A172 (cell line): ENCODE measurements at places on chromosomes 11 and 22. TPM values are rescaled to one million over a fixed set of nuclear protein-coding genes. Genes with fewer than 3 reads are reported as not detected.

EHF gene
- total RNA-seq, result 0.14 TPM in 1 of 2 replicates, not detected in the other

DNA sequence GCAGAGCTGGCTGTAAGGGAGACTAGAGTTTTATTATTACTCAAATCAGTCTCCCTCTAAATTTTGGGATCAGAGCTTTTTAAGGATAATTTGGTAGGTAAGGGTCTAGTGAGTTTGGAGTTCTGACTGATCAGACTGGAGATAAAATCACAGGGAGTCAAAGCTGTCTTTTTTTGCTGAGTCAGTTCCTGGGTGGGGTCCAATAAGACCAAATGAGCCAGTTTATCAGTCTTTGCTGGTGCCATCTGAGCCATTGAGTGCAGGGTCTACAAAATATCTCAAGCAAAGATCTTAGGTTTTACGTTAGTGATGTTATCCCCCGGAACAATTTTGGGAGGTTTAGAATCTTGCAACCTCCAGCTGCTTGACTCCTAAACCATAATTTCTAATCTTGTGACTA lies 935.1 kb upstream of the RAG2 start:
- no peak for DNase-seq

- no peak for DNase-seq
These were observed 7.1 kb upstream of the MYBPC3 start for GRCh38 chr11:47359586-47359985.

GRCh38 chr11:38839071-38839470 lies 2241.0 kb upstream of the RAG2 start:
- DNase-seq, result no peak

GRCh38 chr11:112902361-112903011 lies 58.7 kb upstream of the NCAM1 start:
- DNase-seq, result no peak

ELFN2 gene
- 0.93 and 1.1 TPM in 2 replicates for total RNA-seq

OR4D5 gene
- not detected in 2 replicates for total RNA-seq

DNA sequence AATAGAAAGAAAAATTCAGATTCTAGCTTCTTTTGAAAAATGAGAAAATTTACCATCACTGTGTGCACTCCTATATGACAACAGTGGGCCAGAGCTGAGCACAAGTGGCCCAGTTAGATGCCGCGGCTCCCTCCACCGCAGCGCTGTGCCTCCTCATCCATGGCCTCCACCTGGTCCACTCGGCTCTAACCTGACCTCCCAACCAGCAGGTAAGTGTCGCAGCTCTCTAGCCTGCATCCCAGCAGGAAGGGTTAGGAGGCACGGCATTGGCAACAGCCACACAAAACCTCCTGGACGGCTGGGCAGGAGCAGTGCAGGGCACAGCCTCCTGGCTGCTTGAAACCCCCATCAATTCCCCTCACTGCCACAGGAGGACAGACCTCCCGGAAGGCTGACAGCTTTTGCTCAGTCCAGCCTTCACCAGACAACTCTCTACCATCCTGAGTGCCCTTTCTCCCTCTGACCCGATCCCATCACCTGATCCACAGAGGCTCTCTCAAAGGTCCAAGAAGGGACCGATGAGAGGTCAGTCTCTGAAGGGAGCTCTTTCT lies 76.1 kb downstream of the RPL27A start:
- no peak for DNase-seq

DNA sequence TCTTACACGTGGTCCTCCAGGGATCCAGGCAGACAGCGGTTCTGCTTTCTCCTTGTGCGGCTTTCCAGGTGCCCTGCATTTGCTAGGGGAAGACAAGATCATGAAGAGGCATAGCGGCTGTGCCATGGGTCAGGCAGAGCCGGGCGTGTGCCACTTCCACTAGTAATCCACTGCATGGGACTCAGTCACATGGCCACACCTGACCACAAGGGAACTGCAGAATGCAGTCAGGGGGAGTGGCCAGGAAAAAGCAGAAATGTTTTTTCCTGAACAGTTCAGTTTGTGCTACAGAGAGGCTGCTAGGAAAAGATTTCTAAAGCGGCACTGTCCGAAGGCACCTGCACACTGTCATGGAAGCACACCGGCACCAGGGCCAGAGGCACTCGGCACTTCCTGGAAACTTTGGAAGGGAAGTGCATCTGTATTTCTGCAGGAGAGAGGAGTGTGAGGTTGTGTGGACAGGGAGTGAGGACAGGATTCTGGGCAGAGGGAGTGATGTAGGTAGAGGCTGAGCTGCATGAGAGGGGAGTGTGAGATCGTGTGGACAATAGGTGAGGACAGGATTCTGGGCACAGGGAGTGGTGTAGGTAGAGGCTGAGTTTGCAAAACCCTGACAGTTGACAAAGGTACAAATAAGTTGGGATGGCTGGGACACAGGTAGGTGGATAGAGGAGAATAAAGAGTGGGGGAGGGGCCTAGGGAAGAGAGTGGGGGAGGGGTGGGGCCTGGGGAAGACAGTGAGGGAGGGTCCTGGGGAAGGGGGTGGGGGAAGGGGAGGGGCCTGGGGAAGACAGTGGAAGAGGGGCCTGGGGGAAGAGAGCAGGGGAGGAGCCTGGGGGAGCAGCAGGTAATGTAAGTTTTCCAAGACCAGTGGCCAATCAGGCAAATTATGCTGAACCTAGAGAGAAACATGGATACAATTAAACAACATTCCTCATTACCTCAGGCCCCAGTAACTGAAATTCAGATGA lies 1436.3 kb downstream of the TBC1D22A start:
- DNase-seq, result no peak

DNA sequence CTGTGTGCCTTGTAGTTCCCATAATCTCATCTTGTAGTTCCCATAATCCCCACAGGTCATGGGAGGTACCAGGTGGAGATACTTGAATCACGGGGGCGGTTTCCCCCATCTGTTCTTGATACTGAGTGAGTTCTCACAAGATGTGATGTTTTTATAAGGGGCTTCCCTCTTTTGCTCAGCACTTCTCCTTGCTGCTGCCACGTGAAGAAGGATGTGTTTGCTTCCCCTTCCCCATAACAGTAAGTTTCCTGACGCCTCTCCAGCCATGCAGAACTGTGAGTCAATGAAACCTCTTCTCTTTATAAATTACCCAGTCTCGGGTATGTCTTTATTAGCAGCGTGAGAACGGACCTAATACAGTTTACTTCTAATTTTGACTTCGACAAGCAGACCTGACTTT lies 14.0 kb upstream of the SMIM38 start:
- no peak for DNase-seq

OR52M1 gene
- not detected in 2 replicates for total RNA-seq

GRCh38 chr11:12737024-12737423 lies 62.8 kb downstream of the TEAD1 start:
- DNase-seq, result no peak

CFAP300 gene
- total RNA-seq, result 9.0 and 9.1 TPM in 2 replicates

GRCh38 chr11:48180627-48181026 lies 36.0 kb upstream of the OR4B1 start:
- no peak for DNase-seq

ZNHIT2 gene
- 10.4 and 22.3 TPM in 2 replicates for total RNA-seq
